ENCODE measurements at places on chromosomes 16 and 17.

DNA sequence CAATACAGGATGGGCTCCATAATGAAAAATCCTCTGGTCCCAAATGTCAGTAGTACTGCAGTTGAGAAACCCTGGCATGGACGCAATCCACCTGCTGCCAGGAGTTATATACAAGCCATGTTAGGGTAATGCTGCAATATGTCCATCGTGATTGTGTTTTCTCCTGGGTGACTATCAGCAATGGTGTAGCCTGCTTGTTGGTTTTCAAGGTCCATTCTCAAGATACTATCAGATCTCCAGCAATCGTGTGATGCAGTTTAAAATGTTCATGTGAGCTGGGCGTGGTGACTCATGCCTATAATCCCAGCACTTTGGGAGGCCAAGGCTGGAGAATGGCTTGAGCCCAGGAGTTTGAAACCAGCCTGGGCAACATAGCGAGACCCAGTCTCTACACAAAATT lies 24.0 kb downstream of the ABCC1 start:
- no peak for DNase-seq

DNA sequence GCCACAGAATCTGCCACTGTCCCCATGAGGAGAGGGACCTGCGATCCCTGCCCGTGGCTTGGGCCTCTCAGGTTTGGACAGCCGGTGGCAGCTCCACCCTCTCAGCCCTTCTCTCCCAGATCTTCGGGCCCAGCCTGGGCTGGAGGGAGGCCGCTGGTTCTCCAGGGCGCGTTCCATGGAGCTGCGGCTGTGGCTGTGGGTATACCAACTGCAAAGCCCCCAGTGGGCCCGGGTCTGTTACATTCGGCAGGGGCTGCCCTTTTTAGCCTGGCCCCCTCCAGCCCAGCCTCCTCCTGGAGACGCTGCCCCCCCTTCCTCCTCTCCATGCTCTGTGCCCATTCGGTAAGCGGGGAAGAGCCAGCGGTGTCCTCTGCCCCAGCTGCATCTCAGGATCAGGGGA lies 64.7 kb upstream of the ZNF469 start:
- DNase-seq: no peak

GRCh38 chr17:14831491-14831890 lies 433.6 kb downstream of the PMP22 start:
- no peak for DNase-seq

- DNase-seq: no peak
Observed at GRCh38 chr17:58326609-58327362, 1.8 kb downstream of the TSPOAP1 start.

DNA sequence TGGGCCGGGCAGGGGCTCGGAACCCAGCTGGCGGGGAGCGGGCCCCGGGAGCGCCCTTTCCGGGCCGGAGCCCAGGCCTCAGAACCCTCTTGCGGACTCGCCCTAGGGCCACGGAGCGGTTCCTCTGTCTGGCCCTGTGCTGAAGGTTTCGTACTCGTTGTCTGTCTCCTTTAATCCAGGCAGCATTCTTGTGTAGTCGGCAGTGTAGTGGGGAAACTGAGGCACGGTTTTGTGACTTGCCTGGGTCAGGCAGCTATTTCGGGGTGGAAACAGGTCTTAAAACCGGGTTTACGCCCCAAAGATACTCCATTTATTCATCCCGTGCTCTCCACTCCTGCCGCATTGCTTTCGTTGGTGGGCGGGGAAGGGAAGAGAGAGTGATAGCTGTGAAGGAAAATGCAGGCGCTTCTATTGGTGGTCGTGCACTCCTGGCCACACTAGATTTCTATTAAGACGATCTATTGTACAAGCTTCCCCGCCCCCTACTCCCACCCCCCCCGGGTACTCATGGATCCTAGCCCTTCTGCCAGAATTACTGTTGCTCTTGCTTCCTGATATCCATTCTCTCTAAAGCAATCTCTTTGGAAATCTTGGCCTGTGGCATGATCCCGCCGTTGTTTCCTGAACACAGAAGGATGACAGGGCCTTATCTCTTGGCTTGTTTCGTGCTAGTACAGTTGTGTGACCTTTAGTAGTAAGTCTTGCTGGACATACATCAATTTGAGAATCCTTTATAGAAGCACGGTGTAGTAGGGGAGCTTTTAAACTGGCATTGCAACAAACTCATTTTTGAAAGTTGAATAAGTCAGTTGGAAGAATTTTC lies 751 bp downstream of the DCAF7 start:
- DNase-seq: no peak

DNA sequence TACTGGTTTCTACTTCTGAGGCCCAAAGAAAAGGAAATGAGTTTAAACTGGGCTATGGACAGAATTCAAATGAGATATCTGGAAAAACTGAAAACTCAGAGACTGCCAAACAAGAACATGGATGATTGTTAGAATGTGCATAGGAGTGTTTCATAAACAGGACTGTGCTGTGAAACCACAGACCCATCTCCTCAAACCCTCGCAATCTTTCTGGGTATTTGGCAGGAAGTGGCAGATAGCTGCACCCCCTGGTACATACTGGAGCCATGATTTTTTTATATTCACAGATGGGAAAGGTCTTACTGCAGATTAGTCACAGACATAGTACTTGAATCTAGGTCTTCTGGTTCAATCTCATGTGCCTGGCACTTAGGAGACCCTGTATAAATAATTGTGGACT lies 145.0 kb downstream of the CCDC182 start:
- DNase-seq: no peak

- no peak for DNase-seq
Observed at GRCh38 chr16:89691986-89692569, 5.6 kb downstream of the CDK10 start.

- DNase-seq: peak; percentile 40
Observed at GRCh38 chr17:16428098-16428882, 12.9 kb downstream of the TRPV2 start.

DNA sequence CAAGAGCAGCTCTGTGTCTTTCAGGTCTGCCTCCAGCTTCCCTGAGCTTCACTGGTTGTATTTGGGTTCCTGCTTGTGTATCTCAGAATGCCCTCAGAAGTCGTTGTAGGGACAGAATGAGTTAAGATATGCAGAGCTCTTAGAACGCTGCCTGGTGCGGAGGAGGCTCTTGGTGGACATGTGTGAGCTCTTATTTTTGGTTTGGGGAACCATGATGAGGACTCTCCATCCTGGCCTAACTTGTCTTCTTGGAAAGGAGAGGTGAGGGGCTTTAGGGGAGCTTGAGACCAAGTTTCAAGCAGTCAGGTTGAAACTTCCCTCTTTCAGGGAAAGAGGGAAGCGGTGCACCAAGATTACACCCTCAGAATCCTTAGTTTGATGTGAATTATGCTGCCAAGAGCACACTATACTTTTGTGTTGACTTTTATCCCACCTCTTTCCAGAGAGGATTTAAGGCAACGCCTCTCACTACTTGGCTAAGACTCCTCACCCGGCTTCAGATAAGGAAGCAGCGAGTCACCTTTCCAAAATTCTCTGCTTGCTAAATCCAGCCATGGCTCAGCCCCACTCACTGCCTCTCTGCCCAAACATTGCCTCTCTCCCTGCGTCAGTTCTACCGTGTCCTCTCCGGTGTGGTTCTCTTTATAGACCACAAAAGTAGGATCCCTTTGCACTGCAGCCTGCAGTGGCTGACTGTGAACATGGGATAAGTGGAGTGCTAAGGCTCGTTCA lies 12.7 kb downstream of the CDK5RAP3 start:
- DNase-seq: no peak

- no peak for DNase-seq
Observed at GRCh38 chr17:29742210-29742513, 119.5 kb upstream of the CORO6 start.

DNA sequence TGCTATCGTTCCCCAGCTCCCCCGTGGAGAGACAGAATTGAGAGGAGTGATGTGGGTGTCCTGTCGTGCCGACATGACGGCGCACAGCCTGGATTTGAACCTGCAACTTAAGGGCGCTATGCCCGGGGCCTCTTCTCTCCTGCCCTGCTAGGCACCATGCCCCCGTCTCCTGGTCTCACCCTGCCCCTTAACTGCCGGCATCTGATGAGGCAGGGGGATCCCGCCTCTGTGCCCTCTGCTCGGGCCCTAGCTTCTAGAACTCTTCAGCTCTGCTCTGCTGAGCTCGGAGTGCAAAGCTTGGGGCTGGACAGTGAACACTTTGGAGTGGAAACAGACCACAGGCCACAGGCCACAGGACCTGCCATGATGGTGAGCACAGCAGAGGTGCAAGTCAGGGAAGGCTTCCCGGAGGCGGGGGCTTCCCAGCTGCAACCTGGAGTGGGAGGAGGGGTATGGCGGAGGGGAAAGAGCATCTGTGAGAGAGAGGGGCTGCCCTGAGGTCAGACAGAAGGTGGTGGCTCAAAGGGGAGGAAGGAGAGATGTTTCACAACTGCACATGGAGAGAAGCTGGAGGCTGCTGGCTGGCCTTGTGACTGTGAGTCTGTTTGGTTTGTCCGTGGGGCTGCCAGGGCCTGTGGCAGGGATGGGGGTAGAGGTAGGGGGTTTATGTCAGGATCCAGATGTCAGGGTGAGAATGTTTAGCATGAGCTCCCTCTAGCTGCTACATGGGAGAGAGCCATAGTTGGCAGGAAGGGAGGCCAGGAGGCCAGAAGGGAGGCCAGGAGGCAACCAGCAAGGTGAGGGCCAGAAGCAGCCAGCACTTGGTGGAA lies 107.8 kb downstream of the CRLF3 start:
- DNase-seq: no peak

DNA sequence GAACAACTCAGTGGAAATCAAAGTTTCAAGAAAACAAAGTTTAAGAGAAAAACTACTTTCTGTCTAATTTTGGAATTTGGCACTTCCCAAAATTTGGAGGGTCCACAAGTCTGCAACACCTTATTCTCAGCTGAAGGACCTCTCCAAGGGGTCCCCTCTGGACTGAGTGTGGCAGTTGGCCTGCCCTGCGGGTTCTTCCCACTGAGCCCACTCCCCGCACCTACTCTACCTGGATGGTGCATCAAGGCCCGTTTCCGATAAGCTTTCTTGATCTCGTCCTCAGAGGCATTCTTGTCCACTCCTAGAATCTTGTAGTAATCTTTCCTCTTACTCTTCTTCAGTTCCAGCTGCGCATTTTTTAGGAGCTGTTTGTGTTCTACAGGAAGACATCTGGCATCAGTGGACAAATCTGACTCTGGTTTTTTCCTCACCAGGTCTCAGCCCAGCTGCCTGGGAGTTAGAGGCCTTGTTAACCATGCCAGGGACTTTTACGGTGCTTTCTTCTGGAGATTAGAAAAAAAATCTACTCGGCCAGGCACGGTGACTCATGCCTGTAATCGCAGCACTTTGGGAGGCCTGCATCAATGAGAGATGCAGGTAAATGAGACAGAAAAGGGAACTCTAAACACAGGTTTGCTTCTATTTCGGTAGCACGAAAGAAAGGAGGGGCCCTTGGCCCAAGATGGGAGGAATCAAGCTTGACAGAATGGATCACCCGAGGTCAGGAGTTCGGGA lies 15.6 kb downstream of the CNP start:
- DNase-seq: no peak

DNA sequence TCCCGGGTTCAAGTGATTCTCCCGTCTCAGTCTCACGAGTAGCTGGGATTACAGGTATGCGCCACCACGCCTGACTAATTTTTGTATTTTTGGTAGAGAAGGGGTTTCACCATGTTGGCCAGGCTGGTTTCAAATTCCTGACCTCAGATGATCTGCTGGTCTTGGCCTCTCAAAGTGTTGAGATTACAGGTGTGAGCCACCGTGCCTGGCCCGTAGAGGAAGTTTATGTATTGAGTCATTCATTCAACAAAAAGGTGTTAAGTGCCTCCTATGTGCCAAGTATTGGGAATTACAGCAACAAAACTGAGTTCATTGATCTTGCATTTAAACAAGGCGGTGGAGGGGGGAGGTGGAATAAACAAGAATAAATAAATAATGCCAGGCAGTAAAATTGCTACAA lies 10.2 kb upstream of the CNOT1 start:
- DNase-seq: no peak

DNA sequence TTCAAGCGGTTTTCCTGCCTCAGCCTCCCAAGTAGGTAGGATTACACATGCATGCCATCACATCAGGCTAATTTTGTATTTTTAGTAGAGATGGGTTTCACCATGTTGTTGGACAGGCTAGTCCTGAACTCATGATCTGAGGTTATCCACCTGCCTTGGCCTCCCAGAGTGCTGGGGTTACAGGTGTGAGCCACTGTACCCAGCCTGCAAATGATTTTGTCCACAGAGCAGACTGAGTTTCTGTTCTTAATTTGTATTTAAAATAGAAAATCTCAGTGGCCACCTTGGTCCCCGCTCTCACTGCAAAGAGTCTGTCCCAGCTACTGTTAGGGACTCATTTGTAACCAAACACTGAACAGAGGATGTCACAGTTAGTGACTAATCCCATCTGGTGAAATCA lies 415.7 kb upstream of the RBFOX1 start:
- DNase-seq: no peak

DNA sequence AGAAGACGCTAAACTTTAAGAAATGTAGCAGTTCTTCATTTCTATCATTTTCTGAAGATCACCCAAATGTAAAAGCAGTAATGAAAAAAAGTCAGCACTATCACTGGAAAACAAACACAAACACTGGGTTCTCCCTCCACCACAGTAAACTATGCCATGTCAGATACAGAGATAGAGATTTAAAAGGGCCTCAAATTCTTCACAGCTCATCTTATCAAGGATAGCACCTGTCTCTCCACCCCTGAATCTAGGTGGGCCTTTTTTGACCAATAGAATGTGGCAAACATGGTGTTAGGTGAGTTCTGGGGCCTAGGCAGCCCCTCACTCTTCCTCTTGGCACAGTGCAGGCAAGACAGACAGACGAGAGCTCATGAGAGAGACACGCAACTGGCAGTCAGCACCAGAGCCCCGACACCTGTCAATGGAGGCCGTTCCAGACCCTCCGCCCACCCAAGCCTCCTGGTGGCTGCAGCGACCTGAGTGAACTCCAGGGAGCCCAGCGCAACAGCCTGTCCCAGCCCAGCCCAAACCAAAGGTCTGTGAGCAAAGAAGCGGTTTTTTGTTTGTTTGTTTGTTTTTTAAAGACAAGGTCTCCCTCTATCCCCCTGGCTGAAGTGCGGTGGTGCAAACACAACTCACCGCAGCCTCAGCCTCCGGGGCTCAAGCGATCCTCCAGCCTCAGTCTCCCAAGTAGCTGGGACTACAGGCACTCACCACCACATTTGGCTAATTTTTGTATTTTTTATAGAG lies 79.8 kb downstream of the TBC1D16 start:
- no peak for DNase-seq

DNA sequence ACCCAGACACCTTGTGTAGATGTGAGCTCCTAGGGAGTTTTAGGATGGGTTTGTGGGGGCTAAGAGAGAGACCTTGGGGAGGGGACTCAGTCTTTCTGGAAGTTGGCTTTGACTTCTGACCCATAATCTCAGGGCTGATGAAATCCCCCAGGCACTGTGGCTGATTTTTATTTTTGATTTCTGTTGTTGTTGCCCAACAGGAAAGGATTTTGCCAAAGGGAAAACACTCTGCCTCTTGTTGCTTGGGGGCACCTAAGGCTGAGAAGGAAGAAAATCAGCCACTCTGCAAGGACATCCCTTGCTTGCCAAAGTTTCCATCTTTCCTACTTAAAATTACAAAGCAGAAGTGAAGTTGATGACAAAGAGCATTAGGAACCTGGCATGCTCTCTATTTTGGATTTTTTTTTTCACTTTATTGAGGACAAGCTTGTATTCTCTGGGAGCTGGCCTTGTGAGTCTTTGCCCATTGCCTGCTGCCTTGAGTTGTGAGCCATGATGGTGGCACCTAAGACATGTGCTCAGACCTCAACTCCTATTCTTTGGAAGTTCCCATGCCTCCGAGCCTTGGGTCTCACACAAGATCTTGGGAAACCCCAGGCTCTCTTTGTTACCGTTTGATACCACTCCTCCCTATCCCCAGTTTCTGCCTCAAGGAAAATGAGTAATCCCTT lies 3.2 kb upstream of the C1QTNF1 start:
- no peak for DNase-seq
